ENCODE measurements at places on chromosomes 6 and 20.
A peak's percentile ranks its signal among the peaks of the same experiment; 100 is the strongest.

DNA sequence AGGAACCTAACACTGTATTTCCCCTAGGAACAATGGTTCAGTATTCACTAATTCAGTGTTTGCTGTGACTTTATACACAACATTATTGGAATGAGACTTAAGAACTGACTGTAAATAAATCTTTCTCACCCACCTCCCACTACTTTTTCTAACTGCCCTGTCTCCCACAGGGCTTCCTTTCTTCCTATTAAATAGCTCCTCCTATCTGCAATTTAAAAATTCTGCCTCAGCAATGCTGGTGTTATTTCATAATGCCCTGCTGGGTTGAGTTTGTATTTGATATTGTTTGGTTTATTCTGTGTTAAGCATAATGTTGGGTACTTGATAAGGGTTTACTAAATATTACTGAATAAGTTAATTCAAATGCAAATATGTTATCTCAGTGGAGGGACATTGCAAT, 573.1 kb upstream of the RNF217 start:
- no peak for DNase-seq

DNA sequence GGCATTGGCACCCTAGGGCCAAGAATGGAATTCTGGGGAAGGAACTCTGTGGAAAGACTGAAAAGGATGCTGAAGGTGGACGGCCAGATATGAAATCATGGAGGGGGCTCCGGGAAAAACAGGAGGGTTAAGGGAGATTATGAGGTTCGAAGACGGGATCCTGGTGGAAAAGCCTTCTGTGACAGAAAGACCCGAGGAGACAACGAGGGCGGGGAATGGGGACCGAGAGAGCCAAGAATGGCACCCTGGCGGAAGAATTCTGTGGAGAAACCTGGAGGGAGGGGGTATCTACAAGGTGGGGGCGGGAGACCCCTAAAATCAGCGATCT, 426 bp downstream of the TRMT6 start:
- no peak for DNase-seq

DNA sequence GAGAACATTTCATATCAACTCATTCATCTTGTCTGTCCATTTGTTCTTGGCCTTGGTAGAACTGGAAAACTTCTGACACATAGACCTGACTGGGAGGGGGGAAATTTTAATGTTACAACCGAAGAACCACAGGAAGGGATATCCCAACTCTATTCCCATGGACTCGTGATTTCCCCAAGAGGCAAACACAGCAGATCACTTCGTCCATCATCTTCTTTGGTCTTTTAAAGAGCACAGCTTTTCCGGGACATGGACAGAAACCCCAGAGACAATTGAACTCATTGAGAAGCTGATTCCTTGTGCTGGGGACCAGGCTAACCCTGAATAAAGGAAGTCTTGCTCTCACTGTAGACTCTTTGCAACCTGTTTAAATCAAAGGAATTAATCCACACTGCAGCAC, 66.3 kb upstream of the TMEM170B start:
- DNase-seq = no peak

- no peak for DNase-seq
Observed at GRCh38 chr20:64103871-64104666, 3.3 kb downstream of the NPBWR2 start.

- no peak for DNase-seq
Observed at GRCh38 chr6:166505133-166505905, 81.2 kb downstream of the RAMACL start.

- DNase-seq = no peak
Observed at GRCh38 chr20:49674383-49675352, 39.0 kb downstream of the B4GALT5 start.

DNA sequence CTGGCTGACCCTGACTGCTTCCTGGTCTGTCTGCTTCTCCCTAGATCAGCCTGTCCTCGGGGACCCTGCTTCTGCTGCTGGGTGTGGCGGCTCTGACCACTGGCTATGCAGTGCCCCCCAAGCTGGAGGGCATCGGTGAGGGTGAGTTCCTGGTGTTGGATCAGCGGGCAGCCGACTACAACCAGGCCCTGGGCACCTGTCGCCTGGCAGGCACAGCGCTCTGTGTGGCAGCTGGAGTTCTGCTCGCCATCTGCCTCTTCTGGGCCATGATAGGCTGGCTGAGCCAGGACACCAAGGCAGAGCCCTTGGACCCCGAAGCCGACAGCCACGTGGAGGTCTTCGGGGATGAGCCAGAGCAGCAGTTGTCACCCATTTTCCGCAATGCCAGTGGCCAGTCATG, 6.3 kb downstream of the NRSN2 start:
- no peak for DNase-seq

GRCh38 chr6:34919651-34920050, 30.6 kb downstream of the ANKS1A start:
- DNase-seq = no peak

DNA sequence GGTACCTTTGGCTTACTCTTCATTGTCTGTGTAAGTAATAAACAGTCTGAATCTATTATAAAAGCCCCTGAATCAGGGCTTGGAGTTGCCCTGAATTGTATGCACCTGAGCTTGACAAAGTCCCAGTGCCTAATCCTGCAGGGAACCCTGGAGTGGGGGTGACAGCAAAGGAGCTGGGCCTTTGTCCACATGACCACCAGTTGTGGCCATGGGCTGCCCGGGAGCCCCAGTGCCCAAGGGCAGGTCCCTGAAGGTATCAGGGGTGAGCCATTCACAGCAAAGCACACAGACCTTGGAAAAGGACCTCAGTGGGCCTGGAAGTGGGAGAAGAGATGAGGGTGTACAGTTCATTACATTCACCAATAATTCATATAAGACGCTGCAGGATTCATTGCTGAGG, 94.2 kb downstream of the BANF2 start:
- DNase-seq = no peak

DNA sequence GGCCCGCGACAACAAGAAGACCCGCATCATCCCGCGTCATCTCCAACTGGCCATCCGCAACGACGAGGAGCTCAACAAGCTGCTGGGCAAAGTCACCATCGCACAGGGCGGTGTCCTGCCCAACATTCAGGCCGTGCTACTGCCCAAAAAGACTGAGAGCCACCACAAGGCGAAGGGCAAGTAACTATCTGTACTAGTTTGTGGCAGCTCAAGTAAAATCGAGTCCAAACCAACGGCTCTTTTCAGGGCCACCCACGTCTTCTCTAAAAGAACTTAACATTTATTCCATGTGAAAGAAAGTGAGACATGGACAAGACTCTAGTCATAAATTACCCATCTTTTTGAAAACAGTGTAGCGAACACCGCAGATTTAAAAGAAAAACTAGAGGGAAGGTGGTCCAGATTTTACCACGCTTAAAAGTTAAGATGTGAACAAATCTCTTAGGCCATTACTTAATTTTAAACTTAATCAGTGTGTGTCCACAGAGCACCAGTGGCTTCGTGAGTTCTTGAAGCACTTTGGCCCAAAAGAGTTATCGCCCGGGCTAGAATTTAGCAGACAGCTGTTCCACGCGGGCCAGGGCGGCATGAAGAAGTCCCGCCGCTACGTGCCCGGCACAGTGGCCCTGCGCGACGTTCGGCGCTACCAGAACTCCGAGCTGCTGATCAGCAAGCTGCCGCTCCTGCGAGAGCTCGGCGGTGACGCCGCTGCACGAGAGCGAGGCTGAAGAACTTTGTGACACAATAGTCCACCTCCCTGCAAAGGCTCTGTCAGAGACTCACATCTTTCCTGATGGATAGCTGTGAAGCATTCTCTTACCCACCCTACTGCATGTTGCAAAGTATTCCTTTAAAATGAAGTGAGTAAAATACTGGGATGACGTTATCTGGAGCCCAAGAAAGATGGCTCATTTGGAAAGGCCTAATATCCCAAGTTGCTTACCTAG, 113.9 kb upstream of the PRSS16 start:
- peak; percentile 63 for DNase-seq

DNA sequence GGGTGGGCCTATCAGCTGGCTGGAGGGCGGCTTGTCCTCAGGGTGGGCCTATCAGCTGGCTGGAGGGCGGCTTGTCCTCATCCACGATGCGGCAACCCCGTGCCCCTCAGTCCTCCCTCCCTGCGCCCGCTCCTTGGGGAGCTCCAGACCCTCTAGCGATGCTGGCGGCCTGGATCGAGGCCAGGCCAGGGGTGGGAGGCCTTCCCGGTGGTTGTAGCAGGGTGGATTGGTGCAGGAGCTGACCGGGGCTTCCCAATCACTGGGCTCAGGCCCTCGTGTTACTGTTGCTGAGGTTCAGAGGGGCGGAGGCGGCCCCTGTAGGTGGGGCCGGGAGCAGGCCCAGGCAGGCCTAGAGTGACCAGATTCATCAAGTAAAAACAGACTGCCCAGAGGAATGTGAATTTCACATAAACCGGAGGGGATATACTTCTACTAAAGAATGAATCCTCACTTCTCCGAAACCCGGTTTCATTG, 8.8 kb downstream of the SLC17A9 start:
- DNase-seq = no peak

GRCh38 chr6:125834348-125834747, 43.6 kb downstream of the NCOA7 start:
- no peak for DNase-seq

DNA sequence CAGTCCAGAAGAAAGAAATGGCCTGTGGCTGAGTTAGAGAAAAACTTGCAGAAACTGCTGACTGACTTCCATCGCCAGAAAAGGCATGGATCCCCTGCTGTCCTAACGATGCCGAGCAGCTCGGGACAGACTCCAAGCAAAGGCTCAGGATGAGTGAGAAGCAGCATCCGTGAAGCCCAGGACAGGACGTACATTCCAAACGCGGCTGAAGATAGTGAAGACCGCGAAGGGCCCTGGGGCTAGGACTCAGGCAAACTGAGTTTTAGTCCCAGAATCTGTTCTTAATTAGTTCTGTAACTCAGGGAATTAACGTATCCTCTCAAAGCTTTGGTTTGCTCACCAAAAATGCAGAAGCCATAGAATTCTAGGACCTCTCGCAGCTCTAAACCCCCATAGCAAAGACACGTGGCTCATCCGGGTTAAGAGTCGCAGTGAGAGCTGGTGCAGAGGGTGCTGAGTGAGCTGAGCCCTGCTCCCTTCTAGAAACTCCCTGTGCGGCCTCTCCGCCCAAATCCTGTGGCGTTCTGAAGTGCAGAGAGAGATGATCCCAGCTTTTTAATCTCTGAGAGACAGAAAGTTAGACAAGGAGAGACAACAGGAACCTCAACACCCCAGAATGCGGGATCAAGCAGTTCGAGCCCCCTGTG, 132.9 kb upstream of the THBS2 start:
- DNase-seq = no peak

GRCh38 chr6:149586149-149586548, 20.0 kb downstream of the GINM1 start:
- DNase-seq = no peak

Data from right renal cortex interstitium (tissue), 3 donors.